ENCODE measurements at places on chromosomes 16 and 17.

DNA sequence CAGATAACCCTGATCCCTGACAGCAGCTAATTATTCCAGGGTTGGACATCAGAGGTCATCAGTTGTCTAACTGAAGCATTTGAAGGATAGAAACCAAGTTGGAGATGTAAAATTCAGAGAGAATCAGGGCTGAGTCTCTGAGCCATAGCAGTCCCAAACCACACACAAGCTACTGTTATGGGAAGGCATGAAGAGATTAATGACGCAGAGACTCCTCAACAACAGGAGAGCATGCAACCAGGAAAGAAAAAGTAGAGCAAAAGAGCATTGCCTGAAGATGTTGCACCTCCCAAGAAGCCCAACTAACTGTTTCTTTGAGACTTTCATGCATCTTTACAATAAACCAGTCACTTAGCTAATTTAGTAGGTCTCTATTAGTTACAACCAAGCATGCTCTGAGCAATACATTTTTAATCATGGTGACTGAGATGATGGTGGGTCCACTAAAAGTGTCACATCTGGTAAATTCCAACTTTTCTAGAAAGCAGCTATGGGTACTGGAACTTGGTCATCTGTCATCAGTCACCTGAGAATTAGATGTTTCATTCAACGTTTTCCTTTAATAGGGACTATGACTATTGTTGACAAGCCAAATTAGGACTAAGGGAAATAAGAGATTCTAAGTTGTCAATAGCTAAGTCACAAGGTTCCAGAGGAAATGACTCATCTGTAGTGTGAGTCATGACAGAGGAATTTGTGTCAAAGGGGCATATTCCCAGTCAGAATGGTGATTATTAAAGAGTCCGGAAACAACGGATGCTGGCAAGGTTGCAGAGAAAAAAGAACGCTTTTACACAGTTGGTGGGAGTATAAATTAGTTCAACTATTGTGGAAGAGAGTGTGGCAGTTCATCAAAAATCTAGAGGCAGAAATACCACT is 239.8 kb downstream of the CHD9NB start:
- peak; percentile 6 for DNase-seq

GRCh38 chr17:38507921-38508569 is 79.8 kb downstream of the ARHGAP23 start:
- no peak for DNase-seq

DNA sequence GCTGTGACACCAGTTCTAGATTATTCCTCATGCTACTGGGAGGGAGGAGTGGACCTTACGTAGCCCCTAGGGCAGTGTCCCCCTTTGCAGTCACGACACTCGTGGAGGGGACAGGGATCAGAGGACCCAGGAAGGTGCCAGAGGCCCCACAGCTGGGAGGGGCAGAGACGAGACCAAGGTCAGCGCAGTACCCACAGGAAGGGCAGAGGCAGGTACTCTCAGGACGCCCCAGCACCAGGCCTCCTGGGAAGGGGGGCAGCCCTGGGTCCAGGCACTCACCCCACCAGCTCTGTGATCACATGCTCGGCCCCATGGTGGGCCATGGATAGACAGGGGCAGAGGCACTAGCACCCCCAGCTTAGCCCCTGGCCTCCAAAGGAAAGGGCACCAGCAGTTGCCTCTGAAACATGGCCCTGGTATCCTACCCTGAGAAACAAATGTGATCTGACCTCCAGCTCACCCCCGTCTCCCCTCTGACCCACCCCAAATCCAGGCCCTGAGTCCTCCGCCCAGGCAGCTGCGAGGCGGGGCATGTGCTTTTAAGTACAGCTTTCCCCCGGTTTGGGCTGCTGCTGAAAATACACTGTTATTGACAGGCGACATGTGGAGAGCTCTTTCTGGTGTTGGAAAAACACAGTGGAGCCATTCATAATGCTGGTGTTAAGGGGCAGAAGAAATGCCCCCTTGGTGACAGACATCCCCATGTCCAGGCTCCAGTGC is 361.9 kb downstream of the C16orf95 start:
- no peak for DNase-seq

GRCh38 chr16:62954144-62955032 is 918.1 kb upstream of the CDH8 start:
- DNase-seq = no peak

GRCh38 chr16:78376452-78376851 is 277.0 kb downstream of the WWOX start:
- DNase-seq = no peak
